ENCODE measurements at places on chromosomes 6 and 20.
A peak's percentile ranks its signal among the peaks of the same experiment; 100 is the strongest.

DNA sequence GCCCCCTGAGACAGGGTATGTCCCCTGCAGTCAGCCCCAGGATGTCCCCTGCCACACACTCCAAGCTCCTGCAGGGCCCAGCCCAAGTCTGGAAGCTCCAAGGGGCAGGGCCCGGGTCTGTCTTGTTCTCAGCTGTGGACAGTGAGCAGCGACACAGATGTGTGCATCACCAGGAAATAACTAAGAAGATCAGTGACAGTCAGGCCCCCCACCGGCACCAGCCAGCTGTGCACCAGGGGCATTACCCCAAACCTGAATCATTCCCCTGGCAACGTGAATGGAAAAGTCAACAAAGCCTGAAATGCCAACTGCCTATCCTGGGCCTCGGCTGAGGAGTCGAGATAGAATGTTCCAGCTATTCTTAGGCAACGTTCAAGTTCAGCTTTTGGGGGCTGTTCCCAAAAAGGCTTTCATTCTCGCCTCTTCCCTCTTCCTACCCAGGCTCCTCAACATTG is 105.0 kb downstream of the PREX1 start:
- no peak for DNase-seq

- DNase-seq: no peak
Observed at GRCh38 chr6:100342830-100343229, 121.9 kb downstream of the SIM1 start.

DNA sequence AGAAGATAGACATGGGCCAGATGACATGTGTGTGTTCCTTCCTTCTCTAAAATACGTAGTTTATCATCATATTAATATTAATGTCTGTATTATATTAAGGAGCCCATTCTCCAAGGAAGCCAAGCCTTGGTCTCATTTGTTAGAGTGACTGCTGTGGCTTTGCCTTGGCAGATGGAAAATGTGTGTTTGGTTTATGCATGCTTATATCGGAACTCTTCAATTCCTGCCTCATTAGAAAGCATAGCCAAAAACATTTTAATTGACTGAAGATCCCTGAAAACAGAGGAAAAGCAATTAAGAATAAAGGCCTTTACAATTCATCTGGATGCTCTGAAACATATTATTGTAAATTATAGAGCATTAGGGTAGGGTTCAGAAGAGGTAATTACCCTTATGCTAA is 106.4 kb downstream of the COL9A1 start:
- no peak for DNase-seq

DNA sequence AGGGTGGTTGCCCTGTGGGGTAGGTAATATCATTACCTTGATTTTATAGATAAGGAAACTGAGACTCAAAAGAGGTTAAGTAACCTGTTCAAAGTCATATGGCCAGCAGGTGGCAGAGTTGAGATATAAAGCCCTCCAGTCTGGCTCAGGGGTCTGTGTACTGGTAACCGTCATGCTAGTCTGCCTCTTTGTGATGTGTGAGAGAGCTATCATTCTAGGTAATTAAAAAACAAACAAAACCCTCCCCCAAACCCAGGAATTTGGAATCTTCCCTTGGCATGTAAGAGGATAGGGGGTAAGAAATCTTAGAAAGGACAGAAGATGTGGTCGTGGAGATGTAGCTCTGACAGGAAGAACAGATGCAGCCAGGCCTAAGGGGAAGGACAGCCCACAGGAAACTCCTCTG is 206.0 kb downstream of the CDC5L start:
- peak; percentile 44 for DNase-seq

- no peak for DNase-seq
Observed at GRCh38 chr6:114033606-114034005, 62.7 kb upstream of the HDAC2 start.

- no peak for DNase-seq
Observed at GRCh38 chr6:16987996-16988395, 113.9 kb upstream of the STMND1 start.

All from CD8-positive, alpha-beta memory T cell (primary cell).